GM19239 (cell line): ENCODE measurements at places on chromosomes 7 and 10.

DNA sequence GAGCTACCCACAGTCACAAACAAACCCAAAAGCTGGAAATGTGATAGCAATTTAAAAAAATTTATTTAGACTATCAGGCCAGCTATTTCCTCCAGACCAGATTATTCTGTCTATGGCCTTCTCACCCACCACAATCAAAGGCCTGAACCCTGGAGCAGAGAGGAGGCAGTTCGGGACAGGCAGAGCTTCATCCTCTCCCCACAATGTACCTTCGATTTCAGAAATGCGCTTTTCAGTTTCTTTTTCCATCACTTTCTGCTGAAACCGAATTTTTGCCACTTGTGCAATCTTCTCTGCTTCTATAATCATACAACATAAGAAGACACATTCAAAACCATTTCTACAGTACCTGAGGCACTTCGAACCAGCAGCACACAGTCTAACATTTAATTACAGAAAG, 29.9 kb downstream of the ERLIN1 start:
- no peak for DNase-seq

GRCh38 chr10:134247-135131, 766 bp upstream of the ZMYND11 start:
- DNase-seq: peak; percentile 57

GRCh38 chr7:44534501-44534900, 6.6 kb downstream of the NPC1L1 start:
- DNase-seq: peak; percentile 87

- DNase-seq: no peak
Measured at GRCh38 chr10:129808092-129808983, 155.7 kb downstream of the EBF3 start.

DNA sequence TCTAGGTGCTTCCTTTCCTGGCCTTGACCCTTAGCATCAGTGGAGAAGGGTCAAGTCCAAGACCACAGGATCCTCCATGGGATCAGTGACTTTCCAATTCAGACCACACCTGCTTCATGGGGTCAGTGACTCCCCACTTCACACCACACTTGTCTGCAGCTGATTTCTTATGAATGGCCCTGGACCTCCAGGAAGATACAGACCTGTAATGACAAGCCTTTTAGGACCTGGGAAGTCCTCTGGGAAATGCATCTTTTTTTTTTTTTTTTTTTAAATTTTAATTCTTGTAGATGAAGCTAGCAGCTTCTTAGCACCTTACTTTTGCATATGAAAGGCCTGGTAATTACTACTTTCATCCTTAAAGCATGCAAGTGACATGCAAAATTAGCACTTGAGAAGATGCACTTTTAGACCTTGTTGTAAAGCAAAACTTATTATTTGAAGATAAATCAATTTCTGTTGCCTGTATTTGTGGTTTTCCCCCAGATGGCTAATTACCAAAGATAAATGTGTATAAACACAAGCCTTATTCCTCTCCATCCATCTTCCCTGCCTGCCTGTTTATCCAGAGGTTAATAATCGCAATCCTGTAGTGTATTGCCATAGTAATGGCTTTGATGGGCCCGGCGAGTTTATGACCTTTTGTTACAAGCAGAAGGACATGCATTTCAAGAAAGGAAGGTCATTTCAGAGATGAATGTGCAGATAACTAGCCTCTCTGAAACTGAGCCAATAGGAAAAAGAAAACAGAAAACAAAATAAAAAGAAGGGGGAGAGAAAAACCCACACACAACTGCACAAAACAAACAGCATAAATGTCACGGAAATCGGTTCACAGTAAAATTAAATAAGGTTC, 1018.7 kb downstream of the TYW1 start:
- DNase-seq: no peak

GRCh38 chr10:93838278-93838677, 55.5 kb upstream of the SLC35G1 start:
- no peak for DNase-seq

GRCh38 chr7:37235813-37236212, 212.9 kb downstream of the ELMO1 start:
- DNase-seq: no peak

GRCh38 chr10:13371897-13372470, 23.9 kb upstream of the SEPHS1 start:
- peak; percentile 85 for DNase-seq

DNA sequence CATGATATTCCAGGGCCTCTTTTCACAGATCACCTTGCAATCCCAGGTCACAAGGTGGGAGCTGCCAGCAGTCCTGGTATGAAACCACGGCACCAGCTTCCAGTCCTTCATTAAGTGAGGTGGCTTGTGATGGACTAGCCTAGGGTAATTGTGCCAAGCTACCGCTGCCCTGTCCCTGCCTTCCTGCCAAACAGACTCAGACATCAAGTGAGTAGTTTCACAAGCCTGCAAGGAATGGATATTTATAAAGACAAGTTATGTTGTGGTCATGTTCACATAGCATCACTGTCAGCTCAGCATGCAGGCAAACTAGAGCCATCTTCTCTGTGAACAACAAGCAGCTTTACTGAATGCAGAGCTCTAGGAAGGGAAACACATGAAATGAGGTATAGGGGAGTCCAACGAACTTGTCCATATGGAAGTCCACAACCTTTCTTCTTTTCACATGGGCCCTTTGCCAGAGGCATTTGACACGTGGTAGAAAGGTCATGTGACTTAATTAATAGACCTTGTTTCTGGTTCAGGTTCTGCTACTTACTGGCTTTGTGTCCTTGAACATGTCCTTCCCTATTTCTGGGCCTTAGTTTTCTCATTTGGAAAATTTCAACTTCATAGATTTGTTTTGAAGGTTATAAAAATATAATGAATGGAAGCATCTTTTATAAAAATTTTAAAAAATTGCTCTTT, 1061.2 kb downstream of the KCNMA1 start:
- no peak for DNase-seq

DNA sequence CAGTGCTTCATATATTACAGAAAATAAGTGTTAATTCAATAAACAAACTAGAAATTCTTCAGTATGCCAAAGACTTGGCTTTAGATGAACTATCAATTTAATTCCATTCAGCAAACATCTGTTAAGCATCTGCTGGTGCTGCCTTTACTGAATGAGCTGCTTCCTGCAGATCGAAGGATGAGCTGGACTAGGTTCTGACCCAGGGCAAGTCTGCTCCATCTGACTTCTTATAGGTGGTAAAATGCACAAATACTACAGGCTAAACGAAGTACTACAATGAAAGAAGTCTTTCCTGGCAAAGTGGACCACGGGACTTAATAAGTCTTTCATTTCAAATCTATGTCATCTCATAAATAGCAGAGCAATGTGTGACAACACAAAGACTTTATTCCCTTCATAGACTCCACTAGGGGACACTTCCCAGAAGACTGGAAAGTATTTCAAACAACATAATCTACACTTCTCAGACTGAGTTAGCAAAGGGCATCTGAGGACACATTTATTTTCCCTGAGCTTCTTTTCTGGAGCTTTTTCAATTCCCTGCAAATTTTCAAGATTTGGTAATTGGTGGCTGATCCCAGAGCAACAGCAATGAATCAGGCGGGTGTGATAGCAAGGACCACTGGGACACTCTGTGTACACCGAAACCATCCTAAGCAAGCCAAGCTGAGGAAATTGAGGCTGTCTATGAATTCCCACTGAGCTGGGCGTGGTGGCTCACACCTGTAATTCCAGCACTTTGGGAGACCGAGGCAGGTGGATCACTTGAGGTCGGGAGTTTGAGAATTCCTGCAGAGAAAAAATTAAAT, 108.9 kb upstream of the FRMD4A start:
- DNase-seq: no peak

GRCh38 chr7:29642494-29643155, 79.0 kb downstream of the PRR15 start:
- DNase-seq: no peak

GRCh38 chr7:46486256-46487206, 565.5 kb upstream of the IGFBP3 start:
- no peak for DNase-seq

DNA sequence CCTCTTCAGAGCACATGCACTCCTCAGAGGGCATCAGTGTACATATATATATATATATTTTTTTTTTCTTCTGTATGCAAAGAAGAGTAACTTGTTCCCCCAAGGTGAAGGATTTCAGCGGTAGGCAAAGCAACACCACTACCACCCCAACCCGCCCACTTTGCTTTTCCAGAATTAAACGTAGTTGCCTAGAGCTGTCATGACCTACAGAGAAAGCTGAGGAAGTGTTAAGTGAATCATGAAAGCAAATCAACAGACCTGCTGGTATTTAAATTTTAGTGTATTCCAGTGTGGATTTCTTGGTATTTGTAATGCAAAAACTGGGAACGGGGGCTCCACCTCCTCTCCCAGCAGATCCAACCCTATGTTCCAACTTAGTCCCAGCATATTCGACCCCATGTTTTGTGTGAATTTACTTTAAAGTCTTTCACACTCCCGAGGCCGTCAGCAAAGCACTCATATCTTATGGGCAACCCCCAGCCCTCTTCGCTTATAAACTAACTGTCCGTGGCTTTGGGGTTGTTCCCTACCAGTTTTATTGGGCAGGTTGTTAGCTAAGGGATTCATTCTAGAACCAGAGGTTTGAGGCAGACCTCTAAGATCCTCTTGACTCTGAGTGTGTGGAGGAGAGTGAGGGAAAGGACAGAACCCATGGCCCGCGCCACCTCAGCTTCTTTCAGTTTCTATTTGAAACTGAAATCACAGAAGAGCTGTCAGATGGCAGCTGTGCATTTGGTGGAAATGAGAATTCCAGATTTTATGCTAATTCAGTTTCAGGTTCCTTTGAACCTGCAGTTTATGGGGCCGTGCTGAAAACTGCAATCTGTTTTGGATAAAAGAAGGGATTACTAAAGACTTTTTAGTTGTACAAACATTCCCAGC, 450.2 kb upstream of the GALNT17 start:
- DNase-seq: peak; percentile 28

DNA sequence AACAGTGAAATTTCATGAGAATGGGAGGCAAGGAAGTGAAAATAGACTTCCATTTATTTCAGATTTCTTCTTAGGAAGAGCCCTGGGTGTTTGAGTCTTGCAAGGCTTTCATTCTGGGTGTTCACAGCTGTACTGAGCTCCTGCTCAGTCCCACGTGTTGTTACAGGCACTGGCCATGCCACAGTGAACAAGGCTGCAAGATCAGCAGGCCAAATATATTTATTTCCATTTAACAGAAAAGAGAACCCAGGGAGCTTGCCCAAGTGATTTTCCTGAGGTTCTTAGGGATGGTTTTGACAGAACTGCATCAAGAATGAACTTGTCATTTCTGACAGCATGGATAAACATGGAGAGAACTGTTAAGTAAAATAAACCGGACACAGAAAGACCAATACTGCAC, 54.5 kb upstream of the CD36 start:
- DNase-seq: no peak

GRCh38 chr7:31464601-31465000, 49.3 kb upstream of the ITPRID1 start:
- DNase-seq: no peak

DNA sequence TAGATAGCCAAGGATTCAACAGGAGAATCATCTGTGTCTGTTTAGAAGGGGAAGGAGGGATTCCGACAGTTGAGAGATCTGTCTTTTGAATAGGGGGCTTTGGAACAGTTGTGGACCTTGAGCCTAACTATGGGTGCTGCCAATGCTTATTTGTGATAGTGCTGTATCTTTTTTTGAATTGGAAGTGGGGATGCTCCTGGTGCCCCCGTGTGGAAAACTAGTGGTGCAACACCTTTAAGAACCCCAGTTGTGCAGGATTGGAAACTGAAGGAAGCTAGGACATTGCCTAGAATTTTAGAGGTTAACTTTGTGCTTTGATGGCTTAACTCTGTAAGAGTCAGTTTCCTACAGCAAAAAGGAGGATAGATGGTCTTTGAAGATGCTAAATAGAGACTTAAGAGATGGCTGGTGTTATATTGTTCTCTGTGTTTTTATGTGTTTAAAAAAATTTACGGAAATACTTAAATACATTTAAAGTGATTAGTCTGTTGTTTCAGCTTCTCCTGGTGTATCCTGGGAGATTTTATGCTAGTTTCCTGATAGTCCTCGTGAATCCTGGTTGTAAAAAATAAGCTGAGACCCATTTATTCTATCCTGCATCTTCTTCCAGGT, 69.3 kb downstream of the AP3M1 start:
- DNase-seq: peak; percentile 33

DNA sequence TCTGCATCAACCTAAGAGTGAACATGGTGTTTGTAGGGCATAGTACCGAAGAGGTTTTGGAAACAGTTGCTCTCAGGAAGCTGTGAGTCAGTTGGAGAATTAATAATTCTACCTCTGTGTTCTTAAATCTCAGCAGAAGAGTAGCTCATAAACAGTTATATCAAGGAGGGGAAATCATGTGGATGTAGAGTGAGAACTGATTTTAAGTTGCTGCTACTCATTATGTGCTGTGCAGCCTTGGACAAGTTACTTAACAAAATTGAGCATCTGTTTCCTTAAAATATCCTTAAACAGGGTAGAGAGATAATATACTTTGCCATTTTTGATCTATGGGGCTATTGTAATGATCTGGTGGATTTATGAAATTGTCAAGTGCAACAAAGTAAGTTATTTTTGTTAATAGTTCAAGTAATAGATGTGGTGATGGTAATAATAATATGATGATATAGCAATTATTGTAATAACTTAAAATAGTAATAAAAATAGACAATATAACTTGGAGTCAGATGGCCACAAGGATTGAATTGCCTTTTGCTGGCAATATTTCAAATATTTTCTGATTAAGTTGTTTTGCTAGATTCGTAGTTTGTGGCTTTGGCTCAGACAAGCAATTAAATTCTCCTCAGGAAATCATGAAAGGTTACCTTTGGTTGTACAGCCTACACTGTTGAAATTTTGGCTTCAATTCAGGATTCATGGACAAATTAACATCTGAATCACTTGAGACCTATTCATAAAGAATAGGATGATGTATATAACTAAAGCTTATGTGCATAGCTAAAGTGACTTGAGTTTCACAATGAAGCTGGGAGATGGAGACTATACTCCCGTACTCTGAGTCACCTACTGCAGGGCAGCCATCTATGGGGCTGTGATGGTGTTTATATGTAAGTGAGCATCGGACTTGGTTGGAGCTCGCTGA, 228.5 kb downstream of the CDK14 start:
- DNase-seq: no peak

DNA sequence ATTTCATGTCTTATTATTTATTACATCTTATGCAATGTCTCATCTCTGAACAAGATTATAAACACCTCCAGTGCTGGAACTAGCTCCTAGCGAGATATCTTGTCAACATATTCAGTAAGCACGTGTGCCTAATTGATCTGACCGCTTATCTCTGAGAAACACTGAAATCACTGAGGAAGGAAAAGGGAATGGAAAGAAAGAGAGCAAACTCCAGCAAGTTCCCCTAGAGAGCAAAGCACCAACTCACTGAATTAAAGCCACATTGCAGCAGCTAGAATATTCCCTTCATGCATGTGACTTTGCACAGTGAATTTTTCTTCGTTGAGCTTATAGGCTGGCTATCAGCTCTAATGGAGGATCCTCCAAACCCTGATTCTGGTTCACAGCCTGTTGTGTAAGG, 177.1 kb upstream of the FRMD4A start:
- DNase-seq: no peak

- DNase-seq: no peak
Measured at GRCh38 chr7:157441023-157441399, 104.2 kb downstream of the DNAJB6 start.
